ENCODE measurements at places on chromosomes 13 and 19.

- DNase-seq, result no peak
These were observed 98.2 kb downstream of the FREM2 start for GRCh38 chr13:38785042-38785441.

- DNase-seq, result no peak
These were observed 115.2 kb downstream of the RAP2A start for GRCh38 chr13:97549201-97549600.

DNA sequence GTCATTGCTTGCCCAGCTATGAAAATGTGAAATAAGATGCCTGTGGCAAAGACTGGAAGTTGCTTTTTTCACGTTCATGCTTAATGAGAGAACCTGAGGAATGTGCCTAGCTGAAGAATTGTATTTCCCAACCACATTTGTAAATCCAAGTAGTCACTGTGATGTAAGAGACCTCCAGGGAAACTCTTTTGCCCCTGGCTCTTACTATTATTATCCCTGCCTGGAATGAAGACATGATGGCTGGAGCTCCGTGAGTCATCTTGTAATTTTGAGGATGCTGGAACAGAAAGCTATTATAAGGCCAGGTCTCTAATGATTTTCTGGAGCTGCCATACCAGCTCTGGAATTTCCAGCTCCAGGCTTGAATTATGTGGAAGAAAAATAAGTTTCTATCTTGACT, 894.3 kb downstream of the DIAPH3 start:
- DNase-seq, result peak; percentile 44

- no peak for DNase-seq
These were observed 9.5 kb downstream of the GAS6 start for GRCh38 chr13:113854238-113855011.

DNA sequence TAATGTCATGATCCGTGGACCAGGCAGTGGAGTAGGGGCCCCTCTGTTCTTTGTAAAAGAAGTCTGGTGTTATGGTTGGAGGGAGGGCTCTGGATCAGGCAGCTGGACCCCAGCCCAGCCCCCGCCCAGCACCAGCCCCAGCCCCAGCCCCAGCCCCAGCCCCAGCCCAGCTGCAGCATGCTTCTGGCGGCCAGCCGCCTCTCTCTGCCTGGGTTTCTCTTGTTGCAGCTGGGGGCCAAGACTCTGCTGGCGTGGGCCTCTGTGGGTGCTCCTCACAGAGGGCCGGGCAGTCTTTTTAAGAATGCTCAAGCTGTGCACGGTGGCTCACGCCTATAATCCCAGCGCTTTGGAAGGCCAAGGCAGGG, 17.9 kb downstream of the DOT1L start:
- no peak for DNase-seq

- DNase-seq, result no peak
These were observed 36.3 kb upstream of the FLT1 start for GRCh38 chr13:28531077-28531844.

DNA sequence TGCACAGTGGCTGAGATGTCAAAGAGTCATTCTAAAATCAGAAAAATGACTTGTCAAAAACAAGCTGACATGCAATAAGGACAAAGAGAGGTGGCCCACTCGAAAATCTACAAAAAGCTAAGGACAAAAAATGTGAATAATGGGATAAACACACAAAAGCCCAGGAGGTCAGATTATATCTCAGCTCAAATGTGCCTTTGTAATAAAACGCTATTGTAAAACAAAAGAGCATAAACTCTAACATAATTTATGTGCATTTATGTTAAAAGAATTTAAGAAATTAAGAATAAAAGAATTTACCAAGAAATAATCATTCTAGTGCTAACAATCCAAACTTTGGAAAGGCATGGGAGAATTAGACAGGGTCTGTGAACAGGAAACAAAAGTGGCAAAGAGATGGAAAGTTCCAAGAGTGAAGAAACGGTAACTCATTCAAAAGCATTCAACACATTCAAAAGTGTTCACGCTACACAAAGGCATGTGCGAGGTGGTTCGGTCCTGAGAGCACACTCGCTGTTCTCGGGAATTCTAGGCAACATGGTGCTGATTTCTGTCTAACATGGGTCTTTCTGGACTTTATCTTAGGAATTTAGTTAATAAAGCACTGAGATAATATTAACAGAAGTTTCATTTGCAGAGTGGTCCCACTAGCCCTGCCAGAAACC, 197.7 kb downstream of the KATNAL1 start:
- no peak for DNase-seq

DNA sequence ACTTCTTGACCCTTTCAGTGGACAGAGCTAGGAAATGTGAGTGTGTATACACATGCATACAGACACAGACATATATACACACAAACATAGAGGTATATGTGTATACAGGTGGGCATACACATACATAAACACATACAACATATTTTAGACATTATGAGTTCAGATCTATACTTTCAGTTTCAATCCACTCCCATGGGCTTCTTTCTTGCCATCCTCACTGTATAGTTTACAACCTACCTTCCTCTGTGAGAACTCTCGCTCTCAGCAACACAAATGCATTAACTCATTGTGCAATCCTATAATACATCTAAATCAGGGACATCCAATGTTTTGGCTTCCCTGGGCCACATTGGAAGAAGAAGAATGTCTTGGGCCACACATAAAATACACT, 21.2 kb upstream of the SCEL start:
- DNase-seq, result no peak

GRCh38 chr13:90258129-90258528, 1089.4 kb upstream of the MIR17HG start:
- DNase-seq, result no peak

DNA sequence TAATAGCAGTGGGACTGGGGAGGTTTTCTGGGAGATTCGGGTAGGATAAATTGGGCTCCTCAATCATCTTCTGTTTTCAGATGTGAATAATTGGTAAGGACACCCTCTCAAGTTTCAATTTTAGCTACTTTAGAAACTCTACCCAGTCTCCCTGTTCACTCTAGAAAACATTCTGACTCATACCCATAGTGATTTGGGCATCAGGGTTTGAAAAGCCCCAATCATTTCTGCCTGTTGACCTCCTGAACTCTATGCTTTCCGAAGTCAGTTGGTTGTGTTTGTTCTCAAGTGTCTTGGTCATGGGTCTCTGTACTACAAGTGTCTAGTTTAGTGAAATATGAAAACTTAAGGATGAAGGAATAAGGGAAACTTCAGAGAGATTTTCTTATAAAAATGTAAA, 911.3 kb upstream of the GPC6 start:
- no peak for DNase-seq

Measured in AG04450 (cell line).